ENCODE measurements at places on chromosomes 2 and 18.
A peak's percentile ranks its signal among the peaks of the same experiment; 100 is the strongest.

- DNase-seq = no peak
Measured at GRCh38 chr2:16253291-16253690, 312.9 kb downstream of the MYCN start.

- DNase-seq = no peak
Measured at GRCh38 chr2:202022755-202023154, 10.9 kb upstream of the FZD7 start.

GRCh38 chr2:10764096-10764785, 42.8 kb downstream of the ATP6V1C2 start:
- DNase-seq = no peak

DNA sequence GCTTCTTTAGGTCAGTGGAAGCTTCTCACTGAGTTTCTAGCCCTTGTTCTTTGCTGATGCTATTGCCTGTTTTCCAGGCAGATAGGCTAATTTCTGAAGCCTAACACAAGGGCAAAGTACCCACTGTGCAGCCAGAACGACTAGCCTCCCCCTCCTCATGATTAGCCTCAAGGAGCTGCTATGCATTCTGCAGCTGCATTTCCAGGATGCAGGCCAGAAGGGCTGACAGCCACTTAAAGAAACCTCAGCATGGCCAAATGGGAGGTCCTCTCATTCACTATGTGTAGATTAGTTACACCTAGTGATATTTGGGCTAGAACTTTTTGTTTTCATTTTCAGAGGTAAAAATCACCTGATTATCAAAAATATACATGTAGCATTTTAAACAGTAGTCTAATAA, 216.0 kb downstream of the RAD51AP2 start:
- DNase-seq = no peak

GRCh38 chr2:11830708-11831301, 84.4 kb downstream of the LPIN1 start:
- no peak for DNase-seq

DNA sequence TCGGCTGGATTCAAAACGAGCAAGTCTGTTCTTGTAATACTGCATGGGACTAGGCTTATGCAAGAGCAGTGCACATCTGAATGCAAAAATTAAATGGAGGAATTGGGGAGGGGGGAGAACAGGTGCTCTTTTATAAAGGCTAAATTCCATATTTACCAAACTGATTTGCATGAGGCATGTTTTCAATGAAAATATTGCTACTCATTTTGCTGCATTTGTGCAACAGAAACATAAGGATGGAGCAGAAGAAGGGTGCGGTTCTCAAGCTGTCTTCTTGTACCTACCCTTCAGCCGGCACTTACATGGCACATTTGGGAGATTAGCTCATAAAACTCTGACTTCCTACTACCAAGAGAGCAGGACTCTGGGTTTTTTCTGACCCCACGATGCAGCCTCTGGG, 256.4 kb downstream of the CDCA7 start:
- DNase-seq = no peak

DNA sequence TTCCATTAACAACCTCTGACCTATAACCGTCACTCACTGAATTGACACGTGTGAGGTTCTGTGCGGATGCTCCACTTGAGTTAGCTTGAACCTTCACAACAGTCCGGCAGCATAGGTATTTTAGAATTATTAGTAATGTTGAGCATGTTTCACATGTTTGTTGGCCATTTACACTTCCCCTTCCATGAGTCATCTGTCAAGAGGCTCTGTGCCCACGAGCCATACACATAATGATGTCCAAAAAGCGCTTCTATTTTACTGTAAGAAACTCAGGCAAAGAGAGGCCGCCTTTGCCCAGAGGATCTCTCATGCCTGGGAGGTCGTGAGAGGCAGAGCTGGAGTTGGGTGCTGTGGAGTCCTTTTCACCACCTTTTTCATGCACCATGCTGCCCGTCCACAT, 28.9 kb upstream of the TMEM214 start:
- DNase-seq = no peak

- no peak for DNase-seq
Measured at GRCh38 chr2:241795021-241795999, 13.7 kb upstream of the NEU4 start.

GRCh38 chr2:100274076-100274475, 48.2 kb downstream of the LONRF2 start:
- no peak for DNase-seq

DNA sequence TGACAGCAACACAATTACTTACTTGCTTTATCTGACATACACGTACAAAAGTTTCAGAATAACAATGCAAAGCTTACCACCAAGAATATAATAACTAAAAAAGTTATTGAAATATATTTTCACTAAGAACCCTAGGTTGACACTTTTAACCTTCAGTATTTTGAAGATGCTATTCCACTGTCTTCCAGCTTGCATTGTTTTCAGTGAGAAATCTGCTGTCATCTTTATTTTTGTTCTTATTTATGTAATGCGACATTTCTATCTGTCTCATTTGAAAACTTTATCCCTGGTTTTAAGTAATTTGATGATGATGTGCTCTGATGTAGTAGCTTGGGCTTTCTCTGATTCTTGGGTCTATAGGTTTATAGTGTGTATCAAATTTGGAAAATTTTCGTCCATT, 165.0 kb upstream of the SMIM21 start:
- DNase-seq = no peak

- DNase-seq = no peak
Measured at GRCh38 chr18:3960977-3961376, 494.1 kb downstream of the DLGAP1 start.

GRCh38 chr18:55386545-55386944, 201.4 kb downstream of the TCF4 start:
- DNase-seq = no peak

GRCh38 chr2:101205521-101206479, 46.9 kb upstream of the CNOT11 start:
- peak; percentile 1 for DNase-seq

DNA sequence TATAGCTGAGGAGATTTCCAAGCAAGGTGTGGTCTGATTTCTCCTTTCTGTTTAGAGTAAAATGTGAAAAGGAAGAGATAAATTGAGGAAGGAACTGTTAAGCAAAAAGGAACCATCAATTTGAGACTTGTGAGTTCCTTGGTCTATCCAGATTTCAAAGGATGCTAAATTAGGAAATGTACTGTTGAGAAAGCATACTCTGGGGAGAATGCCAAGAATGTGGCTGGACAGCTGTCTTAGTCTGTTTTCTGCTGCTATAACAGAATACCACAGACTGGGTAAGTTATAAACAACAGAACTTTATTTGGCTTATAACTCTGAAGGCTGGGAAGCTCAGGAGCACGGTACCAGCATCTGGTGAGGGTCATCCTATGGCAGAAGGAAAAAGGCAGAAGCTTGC, 1097.2 kb downstream of the TDRD15 start:
- DNase-seq = no peak

DNA sequence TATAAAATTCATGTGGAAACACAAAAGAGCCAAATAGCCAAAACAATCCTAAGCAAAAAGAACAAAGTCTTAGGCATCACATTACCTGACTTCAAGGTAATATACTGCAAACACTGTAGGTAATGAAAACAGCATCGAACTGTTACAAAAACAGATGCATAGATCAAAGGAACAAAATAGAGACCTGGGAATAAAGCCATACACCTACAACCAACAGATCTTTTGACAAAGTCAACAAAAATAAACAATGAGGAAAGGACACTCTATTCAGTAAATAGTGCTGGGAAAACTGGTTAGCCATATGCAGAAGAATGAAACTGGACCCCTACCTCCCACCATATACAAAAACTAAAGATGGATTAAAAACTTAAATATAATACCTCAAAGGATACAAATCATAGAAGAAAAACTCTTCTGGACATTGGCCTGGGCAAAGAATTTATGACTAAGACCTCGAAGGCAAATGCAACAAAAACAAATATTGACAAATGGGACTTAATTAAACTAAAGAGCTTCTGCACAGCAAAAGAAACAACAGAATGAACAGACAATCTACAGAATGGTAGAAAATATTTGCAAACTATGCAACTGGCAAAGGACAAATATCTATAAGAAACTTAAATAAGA, 218.0 kb downstream of the PHLPP1 start:
- DNase-seq = no peak

DNA sequence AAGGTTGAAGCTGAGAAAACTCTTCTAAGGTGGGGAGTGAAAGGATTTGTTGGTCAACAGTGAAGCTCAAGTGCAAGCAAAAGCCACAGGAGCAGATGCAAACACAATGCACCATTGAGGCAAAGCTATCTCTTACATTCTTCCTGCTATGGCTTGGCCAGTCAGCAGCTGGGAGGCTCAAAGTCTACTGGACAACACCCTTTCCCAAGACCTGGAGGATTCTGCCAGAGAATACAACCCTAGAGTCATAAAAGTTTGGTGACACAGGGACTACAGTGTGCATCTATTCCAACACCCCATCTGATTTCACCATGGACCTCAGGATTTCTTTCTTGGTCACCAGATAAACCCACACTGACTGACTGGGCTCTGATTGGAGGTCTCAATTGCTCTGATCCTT, 342.0 kb downstream of the HRH4 start:
- no peak for DNase-seq

DNA sequence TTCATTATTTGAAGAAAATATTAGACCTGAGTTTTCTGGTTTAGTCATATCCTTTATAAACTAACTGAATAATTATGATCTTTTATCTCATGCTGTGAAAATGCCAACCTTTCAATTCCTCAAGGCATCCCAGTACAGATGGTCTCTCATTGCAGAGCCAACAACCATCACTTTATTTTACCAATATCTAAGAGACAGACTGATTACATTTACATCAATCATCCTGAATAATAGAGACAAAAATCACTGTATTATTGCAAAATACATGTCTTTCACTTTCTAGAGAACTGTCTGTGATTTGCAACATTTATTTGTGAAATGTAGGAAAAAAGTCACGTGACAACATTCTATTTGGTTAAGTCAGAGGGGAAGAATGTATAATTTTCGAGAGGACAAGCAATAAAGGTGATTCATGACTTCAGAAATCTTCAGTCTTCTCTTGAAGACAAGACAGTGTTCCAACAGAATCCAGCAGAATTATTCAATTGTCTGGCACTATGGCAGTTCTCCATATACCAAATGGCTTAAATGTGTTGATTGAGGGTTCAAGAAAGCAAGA, 503.6 kb upstream of the SYT4 start:
- no peak for DNase-seq

DNA sequence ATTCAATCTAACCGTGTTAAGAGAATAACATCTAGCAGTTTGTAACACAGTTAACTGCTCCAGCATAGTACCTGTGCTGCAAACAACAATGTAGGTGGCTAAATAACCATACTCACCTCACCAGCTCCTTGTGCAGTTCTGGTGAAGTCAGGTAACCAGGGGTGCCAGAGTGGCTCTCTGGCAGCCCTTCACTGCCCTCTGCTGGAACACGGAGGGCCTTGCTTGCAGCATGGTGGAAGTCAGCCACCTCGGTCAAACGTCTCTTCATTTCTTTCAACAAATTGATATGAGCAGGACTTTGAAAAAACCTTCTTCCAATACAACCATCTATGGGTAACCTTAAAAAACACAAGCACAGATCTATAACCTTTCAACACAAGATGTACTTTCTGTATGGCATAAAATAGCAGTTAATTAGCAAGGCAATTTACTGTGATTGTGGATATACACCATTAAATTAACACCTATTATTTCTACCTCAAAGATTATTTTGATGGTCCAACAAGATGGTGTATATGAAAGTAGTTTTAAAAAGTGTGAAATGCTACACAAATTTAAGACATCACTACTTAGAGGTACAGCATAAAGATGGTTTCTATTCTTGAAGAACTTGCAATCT, 56.6 kb downstream of the EPG5 start:
- DNase-seq = peak; percentile 43

DNA sequence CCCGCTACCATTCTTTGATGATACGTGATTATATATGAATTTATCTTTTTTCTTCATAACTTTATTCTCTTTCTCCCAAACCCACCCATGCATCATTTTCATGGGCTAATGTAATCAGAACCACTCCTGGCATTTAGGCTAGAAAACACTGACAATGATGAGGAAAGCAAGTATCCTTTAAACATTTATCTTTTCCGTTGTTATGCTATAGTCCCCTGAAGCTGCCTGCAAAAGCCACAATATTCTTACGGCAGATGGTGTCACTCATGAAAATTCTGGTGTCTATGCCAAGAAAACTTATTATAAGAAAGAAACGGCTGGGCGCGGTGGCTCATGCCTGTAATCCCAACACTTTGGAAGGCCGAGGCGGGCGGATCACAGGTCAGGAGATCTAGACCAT, 221.8 kb upstream of the CTAGE1 start:
- no peak for DNase-seq

DNA sequence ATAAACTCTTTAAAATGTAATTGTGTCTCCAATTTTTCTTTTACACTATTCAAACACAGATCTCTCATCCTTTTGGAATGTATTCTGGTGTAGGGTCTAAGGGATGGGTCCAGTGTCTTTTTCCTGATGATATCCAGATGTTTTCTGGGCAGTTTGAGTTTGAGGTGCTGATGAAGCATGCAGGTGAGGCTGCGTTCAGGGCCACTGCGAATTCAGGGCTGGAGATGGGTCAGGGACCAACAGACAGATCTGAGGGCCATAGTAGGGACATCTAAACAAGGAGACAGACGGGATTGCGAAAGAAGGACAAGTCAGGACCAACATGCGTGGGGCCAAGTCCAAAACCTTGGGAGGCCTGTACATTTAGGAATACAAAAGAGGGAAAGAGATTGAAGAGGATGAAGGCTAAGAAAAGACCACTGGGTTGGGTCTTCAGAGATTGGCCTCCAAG, 70.2 kb downstream of the ACAA2 start:
- DNase-seq = no peak

- DNase-seq = no peak
Measured at GRCh38 chr2:151091583-151091982, 170.1 kb downstream of the RBM43 start.

DNA sequence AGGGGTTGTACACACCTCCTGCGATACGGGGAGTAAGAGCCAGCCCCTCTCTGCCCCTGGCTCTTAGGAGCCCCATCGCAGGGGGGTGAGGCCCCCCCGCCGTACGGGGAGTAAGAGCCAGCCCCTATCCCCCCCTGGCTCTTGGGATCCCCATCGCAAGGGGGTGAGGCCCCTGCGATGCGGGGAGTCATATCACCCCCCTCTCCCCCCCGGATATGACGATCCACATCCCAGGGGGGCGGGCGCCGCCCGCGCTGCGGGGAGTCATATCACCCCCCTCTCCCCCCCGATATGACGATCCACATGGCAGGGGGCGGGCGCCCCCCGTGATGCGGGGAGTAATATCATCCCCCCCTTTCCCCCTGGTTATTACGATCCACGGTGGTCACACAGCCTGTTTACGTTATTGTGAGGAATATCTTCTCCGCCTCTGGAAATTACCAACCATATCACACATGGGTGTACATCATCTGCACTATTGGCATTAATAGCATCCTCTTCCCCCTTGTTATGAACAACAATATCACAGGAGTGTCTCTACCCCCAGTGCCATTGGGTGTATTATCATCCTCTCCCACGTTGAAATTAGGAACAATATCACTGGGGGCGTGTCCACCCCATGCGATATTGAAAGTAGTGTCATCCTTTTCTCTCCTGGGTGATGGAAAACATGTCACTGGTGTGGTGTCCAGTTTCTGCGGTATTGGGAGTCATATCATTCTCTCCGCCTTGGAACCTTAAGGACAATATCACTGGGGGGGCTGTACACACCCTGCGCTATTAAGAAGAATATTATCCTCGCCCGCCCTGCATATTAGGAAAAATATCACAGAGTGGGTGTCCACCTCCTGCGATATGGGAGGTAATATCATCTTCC, 24.7 kb upstream of the NAGK start:
- no peak for DNase-seq

All from stimulated activated CD4-positive, alpha-beta T cell treated with anti-CD3 and anti-CD28 coated beads, Interleukin-1b, Interleukin-23, amount 100 ng/mL, for 1 hour (primary cell).